ENCODE measurements at places on chromosomes 6 and 20.
A peak's percentile ranks its signal among the peaks of the same experiment; 100 is the strongest.

- no peak for DNase-seq
These were observed 742 bp upstream of the CEP85L start for GRCh38 chr6:118652051-118652615.

- DNase-seq: no peak
These were observed 521 bp upstream of the RAD21L1 start for GRCh38 chr20:1225263-1225782.

GRCh38 chr20:31711179-31712111, 11.2 kb downstream of the BCL2L1 start:
- no peak for DNase-seq

DNA sequence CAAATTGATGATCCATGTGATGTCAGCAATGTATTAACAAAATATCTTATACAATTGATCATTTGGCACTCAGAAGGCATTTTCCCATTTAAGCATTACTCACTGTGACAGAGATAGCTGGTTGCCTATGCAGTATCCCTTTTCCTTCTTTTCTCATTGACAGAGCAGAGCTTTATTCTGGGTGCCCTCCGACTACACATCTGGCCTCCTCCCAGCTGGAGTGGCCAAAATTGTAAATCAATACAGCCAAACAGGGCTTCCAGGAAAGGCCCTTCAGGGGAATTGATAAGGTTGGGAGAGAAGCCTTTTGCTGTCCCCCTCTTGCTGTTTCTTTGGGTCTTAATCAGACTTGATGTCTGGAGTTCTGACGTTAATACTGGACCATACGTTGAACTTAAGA, 9.6 kb upstream of the BLOC1S5 start:
- no peak for DNase-seq

DNA sequence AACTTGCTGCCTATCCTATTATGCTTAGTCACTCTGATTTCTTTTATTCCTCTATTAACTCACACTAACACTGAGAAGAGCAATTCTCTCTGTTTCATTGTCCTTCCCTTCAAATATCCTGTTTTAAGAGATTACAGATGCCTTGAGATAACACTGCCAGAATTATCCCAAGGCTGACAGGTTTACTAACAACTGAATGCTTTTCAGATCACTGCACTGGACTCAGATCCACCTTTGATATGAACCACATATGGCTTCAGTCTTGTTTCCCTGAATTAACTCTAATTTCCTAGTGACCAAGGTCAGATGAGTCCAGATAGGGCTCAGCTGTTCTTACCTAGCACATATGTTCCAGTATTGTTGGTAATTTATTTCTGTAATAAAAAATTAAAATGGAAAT, 633.1 kb downstream of the GRIK2 start:
- DNase-seq: no peak

DNA sequence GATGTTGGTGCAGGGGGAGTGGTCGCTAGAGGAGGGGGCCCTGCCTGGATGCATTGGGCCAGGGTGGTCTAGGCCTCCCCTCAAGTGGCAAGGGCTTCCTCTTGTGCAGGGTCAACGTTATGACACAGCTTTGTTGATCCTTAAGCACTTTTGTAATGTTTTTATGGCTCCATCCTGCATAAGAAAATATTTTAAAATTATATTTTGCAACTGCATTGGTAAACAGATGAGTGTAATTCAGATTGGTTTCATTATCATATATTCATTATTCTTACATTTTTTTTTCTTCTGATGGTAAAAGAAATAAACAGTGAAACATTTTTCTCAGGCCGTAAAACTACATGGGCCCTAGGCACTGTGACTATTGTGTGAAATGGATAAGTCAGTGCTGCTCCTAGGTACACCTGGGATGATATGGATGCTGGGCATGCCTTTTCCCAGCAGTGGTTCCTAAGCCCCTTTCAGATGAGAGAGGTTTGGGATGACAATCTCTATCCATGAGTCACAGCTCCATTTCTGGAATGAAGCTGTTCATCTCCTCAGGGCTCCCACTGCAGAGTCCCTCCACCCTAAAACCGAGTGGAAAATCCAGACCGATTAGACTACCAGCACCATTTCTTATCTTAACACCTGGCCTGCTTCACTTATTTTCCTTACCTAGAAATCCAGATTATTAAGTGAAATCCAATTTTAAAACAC, 5.8 kb upstream of the SIM1 start:
- no peak for DNase-seq

DNA sequence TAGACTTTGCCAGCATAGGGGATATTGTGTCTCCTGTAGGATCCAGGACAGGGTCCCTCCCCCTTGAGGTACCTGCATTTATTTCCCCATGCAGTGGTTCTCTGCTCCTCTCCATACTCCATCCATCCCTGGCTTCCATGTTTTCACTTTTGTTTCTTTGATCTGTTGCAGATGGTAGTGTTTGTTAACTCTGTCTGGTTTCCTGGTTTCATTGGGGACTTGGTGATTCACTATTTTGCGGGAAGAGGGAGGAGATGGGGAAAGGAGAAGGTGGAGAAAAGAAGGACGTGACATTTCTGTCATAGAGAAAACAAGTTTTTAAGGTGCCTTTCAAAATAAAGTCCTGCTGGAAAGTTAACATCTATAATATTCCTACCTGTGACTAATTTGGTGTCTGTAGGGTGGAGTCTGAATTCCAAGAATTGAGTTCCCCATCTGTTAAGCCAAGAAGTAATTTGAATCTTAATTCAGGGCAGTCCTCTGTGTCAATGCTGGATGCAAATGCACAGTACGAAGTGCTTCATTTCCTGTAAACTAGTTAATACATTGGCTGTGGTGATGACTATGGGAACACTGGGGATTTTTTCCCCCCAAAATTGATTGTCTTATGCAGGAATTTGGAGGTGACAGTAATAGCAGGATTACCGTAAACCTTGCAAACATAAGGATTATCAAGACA, 6.9 kb upstream of the RNF144B start:
- DNase-seq: no peak

DNA sequence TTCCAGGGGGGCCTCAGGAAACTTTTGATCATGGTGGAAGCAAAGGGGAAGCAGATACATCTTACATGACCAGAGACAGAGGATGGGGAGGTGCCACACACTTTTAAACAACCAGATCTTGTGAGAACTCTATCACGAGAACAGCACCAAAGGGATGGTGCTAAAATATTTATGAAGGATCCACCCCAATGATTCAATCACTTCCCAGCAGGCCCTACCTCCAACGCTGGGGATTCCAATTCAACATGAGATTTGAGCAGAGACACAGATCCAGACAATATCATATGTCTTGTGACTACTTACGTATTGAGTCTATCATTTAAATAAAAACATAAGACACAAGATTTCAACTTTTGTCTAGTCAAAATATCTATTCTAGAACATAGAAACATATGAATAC, 351.9 kb downstream of the EPM2A start:
- no peak for DNase-seq

GRCh38 chr20:20970841-20971240, 135.3 kb downstream of the LINC00237 start:
- DNase-seq: no peak

DNA sequence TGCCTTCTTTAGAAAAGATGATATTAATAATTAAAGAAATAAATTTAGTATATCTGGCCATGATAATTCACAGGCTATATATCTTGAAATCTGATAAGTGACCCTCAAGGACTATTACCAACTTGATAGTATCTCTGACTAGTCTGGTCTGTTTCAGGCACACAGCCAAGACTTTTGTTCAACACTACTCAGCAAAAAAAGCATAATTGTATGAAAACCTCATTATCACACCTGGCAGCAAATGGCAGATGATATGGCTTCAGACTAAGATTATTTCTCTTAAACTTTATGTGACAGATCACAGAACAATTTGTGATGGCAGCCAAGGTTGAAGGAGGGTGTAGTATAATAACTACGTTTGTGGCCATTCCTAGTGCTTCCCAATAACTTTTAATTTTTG, 114.7 kb downstream of the RWDD2A start:
- DNase-seq: no peak

DNA sequence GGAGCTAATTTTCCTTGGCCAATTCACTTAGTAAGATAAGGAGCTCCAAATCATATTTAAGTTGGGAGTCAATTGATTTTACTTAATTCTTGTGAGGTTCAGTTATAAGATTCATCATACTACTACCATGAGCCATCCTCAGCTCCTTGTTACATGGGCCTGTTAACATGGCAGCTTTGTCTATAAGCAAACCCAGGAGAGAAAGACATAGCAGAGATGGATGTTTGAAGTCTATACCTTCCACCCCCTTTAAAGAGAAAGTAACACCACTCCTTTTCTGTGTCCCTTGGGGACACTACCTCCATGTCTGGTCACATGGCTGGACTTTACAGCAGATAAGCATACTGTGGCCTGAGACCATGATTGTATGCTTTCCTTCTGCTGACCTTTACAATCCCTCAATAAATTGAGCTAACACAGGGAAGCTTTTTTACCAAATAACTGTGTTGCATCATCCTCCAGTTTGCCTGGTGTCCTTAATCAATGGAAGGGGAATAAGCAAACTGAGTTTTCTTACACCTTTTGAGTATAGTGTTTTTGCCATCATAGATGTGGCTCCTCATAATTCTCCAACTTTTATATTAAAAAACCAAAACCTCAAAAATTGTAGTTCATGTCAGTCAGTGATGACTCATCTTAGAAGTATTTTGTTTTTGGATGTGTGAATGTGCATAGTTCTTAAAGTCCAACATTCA, 9.8 kb upstream of the ZNFX1 start:
- no peak for DNase-seq

GRCh38 chr20:60113024-60113724, 155.0 kb downstream of the CDH26 start:
- peak; percentile 40 for DNase-seq

DNA sequence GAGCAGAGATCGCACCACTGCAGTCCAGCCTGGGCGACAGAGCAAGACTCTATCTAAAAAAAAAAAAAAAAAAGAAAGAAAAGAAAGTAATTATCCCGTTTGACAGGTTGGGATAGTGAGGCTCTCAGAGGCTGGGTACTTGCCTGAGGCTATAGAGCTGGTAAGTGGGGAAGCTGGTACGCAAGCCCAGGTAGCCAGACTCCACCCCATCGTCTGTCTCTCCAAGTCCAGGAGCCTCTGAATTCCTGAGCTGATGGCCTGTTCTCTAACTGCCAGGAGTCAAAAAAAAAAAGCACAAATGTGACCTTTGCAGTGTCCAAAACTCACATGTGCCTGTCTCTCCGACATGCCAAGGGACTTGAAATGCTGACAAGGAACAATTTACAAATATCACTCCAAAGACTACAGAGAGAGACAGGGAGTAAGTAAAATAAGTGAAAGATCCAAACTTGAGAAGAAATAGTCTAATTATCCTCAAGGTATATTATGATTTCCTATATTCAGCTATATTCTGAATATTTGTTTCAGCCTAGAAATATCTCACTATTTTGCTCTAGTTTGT, 109.1 kb upstream of the SCAF8 start:
- DNase-seq: no peak

- DNase-seq: no peak
These were observed 133.7 kb upstream of the SPACA1 start for GRCh38 chr6:87913974-87914373.

DNA sequence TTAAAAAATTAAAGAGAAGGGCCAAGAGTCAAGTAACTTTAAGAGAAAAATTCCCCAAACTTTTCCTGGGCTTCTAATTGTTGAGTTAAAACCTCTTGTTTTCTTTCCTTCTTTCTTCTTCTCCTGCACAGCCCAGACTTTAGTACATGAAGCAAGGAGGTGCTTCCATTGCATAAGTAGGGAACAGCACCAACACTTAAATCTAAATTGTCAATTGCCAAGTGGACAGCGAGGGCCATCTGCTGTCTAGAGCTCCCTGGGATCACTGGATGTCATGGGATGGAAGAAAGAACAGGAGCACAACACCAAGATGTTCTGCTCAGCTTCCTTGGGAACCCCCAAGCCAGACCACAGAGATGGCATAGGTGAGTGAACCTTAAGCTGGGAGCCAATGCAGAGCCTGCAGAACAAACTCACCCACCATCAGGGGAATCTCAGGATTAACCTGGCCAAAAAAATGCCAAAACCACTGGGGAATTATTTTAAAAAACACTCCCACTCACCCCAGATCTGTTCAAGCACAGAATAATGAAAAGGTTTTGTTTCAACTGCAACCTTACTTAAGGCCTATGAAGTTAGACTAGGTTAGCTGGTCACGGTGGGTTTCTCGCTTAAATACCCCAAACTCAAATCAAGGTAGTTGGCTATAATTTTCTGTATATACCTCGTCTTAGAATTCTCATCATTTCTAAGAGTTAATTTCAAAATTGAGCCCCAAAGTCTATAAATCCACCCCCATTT, 67.8 kb downstream of the TNFRSF21 start:
- DNase-seq: peak; percentile 31

GRCh38 chr6:122817766-122818165, 28.7 kb downstream of the SMPDL3A start:
- DNase-seq: no peak

GRCh38 chr6:33271117-33271467, 584 bp downstream of the VPS52 start:
- no peak for DNase-seq

DNA sequence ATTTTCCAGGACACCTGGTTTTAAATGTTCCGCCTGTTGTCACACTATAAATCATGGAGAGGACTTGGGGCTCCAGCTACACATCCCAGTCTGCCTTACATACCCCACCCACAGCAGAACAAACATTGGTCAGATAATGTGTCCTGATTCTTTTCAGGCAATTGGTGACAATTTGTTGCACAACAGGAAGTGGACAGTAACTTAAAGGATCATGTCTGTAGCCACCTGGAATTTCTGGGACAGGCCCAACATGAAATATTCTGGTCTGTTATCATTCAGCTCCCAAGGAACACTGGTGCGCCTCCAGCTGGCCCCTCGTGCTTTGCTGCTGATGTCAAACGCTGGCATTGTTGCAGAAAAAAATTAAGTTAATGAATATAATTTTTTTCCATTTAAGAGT, 117.2 kb downstream of the SOBP start:
- DNase-seq: no peak

DNA sequence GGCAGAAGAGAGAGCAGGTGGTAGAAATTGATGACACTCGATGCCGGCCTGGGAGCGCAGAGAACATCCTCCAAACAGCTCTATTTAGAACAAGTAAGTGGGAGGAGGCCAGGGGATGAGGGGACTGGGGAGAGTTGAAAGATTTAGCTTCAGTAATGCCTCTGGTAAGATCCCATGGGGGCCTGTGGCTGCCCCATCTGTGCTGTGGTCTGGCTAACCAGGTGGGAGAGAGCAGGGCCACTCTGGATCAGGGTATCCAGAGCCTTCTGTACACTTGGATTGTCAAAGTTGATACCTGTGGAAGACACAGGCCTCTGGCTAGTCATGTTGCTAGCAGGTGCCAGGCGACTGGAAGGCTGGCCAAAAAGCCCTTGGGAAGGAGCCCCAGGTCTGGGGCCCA, 27.6 kb downstream of the NCOA5 start:
- no peak for DNase-seq

- DNase-seq: no peak
These were observed 53.0 kb upstream of the NOP56 start for GRCh38 chr20:2599288-2600006.

All from suppressor macrophage treated with lipopolysaccharide for 4 hours (primary cell).